Endothelial cell of umbilical vein (primary cell): ENCODE measurements at places on chromosomes 16 and 17.

- peaks cover 35% of the 10 kb centered on the region for H3K36me3 ChIP-seq
- DNase-seq: no peak
- H3K27ac ChIP-seq: no peak overlapping the region
- H3K4me3 ChIP-seq: no peak overlapping the region
- peaks cover 26% of the 10 kb centered on the region for H3K4me1 ChIP-seq
- H3K27me3 ChIP-seq: no peaks in the 10 kb centered on the region
These were observed 42.5 kb downstream of the ARHGAP17 start for GRCh38 chr16:24972608-24973220.

DNA sequence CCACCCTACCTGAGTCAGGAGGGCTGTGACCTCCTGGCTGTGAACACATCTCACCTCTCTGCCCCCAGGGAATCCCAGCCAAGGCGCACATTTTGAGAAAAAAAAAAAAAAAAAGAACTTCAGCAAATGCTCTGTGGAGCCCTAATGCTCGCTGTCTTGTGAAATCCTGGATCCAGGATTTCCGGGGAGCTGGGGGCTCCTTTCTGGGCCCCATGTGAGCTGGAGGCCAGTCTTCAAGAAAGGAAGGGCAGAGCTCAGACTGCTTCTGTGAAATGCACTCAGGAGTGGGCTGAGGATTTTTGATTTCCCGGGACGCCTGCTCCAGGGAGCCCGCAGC, 36.0 kb upstream of the EMP2 start:
- H3K27ac ChIP-seq: no peak overlapping the region
- no peak overlapping the region for H3K4me3 ChIP-seq
- no peaks in the 10 kb centered on the region for H3K36me3 ChIP-seq

DNA sequence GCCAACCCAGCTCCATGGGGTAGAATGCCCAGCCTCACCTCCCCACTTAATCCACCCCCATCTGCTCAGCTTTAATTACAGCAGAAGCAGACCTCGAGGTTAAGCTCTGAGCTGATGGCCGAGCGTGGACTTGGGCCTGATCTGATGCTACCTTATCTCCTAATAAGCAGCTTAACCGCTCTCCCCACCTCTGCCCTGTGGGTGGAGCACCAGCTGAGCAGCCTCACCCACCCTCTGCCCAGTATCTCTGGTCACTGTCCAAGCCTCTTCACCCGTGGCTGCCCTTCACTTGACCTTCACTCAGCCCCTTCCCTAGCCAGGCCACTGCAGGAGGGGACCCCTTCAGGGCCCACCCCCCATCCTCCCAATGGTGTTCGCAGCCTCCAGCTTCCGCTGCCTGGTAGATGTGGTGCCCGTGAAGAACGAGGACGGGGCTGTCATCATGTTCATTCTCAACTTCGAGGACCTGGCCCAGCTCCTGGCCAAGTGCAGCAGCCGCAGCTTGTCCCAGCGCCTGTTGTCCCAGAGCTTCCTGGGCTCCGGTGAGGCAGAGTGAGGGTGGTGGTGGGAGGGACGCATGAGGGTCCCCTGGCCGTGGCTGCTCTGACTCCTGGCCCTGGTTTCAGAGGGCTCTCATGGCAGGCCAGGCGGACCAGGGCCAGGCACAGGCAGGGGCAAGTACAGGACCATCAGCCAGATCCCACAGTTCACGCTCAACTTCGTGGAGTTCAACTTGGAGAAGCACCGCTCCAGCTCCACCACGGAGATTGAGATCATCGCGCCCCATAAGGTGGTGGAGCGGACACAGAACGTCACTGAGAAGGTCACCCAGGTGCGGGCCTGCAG, 6.8 kb downstream of the KCNH6 start:
- H3K27me3 ChIP-seq: no peaks in the 10 kb centered on the region
- no peak for DNase-seq
- H3K27ac ChIP-seq: no peak overlapping the region
- H3K4me3 ChIP-seq: no peak overlapping the region
- no peaks in the 10 kb centered on the region for H3K36me3 ChIP-seq

- no peaks in the 10 kb centered on the region for H3K36me3 ChIP-seq
- H3K4me3 ChIP-seq: no peak overlapping the region
- H3K27me3 ChIP-seq: peaks cover 10% of the 10 kb centered on the region
These were observed 13.2 kb downstream of the NGFR start for GRCh38 chr17:49508061-49508865.

GRCh38 chr17:48596000-48596734, 2.6 kb upstream of the HOXB5 start:
- no peak overlapping the region for H3K27ac ChIP-seq
- no peak for DNase-seq
- no peaks in the 10 kb centered on the region for H3K27me3 ChIP-seq
- no peak overlapping the region for H3K4me3 ChIP-seq
- peaks cover 22% of the 10 kb centered on the region for H3K4me1 ChIP-seq

DNA sequence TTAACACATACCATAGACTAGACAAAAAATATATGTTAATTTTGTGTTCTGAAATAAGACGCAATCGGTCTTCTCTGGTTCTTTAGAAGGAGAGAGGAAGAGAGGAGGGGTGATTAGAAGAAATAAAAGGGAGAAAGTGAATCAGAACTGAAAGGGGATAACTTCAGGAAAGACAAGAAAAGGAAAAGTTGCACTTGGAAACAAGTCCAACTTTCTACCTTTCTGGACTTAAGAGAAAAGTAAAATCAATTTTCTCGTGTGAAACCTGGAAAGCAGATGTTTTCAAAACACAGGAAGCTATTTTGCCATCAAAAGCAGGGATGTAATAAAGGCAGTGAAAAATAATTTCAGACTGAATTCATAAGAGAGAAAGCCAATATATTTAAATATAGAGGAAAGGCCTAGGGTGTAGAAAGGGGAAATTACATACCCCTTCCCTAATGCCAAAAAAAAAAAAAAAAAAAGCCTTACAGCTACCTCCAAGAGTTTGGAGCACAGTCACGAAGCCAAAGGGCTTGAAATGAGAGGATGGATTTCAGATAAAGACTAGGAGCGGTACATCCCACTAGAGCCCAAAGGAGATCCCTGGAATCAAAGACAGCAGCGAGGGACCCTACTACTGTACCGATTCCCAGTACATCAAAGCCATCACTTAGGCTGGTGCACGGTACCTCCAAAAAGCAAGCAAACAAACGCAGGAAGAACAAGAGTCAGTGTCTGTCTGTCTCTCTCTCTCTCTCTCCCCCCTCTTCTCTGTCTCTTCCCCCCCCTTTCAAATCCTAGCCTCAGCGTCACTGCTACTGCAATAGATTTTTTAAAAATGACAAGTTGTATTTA, 12.1 kb upstream of the ZFHX3 start:
- no peaks in the 10 kb centered on the region for H3K27me3 ChIP-seq
- H3K36me3 ChIP-seq: no peaks in the 10 kb centered on the region
- peaks cover 59% of the 10 kb centered on the region for H3K4me1 ChIP-seq
- no peak overlapping the region for H3K4me3 ChIP-seq
- DNase-seq: no peak

DNA sequence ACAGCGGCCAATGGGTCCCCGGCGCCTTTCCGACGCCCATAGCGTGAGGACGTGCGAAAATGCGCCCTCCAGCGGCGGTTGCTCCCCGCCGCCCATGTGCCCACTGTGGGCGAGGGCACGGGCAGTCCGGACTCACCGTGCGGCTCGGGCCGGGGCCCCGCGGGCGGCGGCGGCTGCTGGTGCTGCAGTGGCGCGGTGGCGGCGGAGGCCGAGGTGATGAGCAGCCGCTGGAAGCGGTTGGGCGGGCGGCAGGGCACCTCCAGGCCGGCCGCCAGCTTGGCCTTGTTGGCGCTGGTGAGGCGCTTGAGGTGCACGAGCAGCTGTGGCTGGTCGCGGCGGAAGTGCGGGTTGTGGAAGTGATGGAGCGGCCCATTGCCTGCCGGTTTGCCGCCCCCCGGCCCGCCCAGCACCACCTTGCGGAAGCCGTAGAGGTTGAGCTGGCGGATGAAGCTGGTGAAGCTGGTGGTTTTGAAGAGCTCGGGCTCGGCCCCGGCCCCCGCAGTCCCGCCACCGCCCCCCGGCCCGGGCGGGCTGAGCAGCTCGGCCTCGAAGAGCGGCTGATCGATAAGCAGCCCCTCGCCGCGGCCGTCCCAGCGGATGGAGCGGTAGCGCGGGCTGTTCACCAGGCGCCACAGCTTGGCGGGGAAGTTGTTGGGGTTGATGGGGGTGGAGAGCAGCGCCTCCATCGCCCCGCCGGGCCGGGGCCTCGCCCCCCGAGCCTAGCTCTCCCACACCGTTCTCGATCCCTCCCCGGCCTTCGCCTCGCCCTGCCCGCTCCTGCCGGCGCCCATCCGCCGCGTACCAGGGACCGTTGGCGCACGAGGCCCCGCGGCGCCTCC, at the start of gene HSF5:
HSF5 (minus strand) TSS at position 820 of the 839 bp plus-strand sequence; CDS start at position 686, 134 bp downstream.
- H3K36me3 ChIP-seq: peaks cover 12% of the 10 kb centered on the region
- no peaks in the 10 kb centered on the region for H3K4me1 ChIP-seq
- no peak within 1 kb of the TSS for H3K27ac ChIP-seq
- no peaks in the 10 kb centered on the region for H3K27me3 ChIP-seq
- H3K4me3 ChIP-seq: peak within 1 kb of the TSS; percentile 17
- peak; percentile 19 for DNase-seq

DNA sequence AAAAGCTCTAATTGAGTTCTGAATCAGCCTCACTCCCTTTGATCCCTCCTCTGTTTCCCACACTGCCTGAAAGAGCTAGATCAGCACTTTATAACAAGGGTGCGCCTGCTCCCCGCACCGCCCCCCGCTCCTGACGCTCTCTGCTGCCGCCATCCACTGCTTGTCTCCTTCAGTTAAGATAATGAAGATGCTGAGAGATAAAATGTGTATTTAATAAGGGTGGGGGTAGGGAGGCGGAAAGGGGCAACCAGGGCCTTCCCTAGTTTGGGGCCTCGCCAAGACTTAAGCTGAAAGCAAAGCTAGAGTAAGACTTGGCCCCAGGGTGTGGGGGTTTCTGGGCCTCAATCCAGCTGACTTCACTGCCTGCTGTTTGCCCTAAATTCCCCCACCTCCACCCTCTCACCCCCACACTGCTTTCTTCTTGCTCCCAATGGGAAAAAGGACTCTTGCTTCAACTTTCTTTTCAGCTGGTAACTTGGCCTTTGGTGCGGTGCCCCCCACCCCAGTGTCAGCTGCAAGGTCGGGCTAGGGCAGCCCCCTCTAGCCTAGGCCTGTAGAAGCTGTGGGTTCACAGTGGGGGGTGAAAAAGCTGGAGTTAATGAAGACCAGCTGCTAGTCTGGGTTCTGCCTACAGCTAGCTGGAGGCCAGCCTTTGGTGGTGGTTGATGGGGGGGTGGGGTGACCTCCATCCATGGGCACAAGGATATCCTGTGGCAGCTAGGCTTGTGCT, 1.8 kb upstream of the RARA start:
- no peaks in the 10 kb centered on the region for H3K36me3 ChIP-seq
- peaks cover 41% of the 10 kb centered on the region for H3K4me1 ChIP-seq
- no peaks in the 10 kb centered on the region for H3K27me3 ChIP-seq
- no peak overlapping the region for H3K4me3 ChIP-seq

DNA sequence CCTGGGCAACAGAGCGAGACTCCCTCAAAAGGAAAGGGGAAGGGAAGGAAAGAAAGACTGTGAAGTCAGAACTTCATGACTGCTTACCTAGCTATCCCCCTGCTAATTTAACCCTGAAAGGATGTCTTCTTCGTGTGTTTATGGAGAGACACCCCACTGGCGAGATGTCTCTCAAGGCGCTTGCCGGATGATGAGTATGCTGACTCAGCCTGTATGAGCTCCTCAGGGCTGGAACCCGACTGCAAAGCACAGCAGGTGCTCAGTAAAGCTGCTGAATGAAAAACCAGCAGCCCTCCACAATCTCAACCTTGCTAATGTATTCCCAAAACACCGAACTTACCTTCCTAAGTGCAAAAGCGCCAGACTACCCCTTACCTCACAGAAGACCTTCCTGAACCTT, 2.3 kb downstream of the ANKFY1 start:
- H3K4me1 ChIP-seq: peaks cover 16% of the 10 kb centered on the region
- DNase-seq: no peak
- H3K4me3 ChIP-seq: no peak overlapping the region
- peaks cover 3% of the 10 kb centered on the region for H3K36me3 ChIP-seq
- H3K27ac ChIP-seq: no peak overlapping the region
- H3K27me3 ChIP-seq: no peaks in the 10 kb centered on the region

DNA sequence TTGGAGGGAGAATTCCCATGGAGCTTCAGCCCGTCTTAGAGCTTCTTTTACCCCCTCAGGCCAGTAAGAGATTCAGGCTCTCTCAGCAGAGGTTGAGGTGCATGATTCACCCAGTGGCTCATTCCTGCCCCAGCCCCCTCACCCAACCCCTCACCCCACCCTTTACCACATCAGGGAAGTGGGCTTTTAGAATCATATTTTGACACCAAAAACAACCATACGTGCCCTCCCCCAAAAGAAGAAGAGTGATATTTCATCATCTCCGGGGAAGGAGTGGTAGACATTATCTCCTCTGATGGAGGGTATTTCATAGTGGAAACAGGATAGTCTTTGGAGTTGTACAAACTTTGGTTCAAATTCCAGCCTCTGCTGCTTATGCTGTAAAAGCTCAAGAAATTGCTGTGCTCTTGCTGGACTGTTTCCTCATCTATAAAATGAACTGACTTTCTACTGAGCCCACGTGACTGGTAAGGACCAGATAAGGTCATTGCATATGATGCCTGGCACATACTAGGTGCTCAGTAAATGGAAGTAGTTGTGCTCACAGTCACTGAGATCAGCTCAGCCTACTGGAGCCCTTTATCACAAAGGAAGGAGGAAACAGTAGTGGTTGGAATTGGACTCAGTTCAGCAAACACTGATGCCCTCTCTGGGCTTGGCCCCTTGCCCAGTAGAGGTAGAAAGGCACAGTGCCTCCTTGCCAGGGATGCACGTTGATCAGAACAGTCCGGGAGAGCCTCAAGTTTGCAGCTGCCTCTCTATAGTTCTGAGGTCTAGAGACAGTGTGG, 18.3 kb upstream of the CCL5 start:
- no peaks in the 10 kb centered on the region for H3K4me1 ChIP-seq
- H3K4me3 ChIP-seq: no peak overlapping the region
- peak; percentile 15 for DNase-seq
- no peak overlapping the region for H3K27ac ChIP-seq

GRCh38 chr17:13542636-13543035, 59.1 kb downstream of the HS3ST3A1 start:
- no peak overlapping the region for H3K27ac ChIP-seq
- H3K27me3 ChIP-seq: no peaks in the 10 kb centered on the region
- no peaks in the 10 kb centered on the region for H3K4me1 ChIP-seq
- no peaks in the 10 kb centered on the region for H3K36me3 ChIP-seq

GRCh38 chr17:49850218-49850610, 2.3 kb upstream of the TAC4 start:
- no peaks in the 10 kb centered on the region for H3K27me3 ChIP-seq
- H3K4me1 ChIP-seq: peaks cover 7% of the 10 kb centered on the region
- no peak overlapping the region for H3K27ac ChIP-seq
- no peak for DNase-seq

GRCh38 chr17:27247071-27247957, 46.6 kb upstream of the WSB1 start:
- H3K36me3 ChIP-seq: no peaks in the 10 kb centered on the region
- H3K4me3 ChIP-seq: no peak overlapping the region
- DNase-seq: peak; percentile 96
- peak overlapping the region; percentile 74 for H3K27ac ChIP-seq
- peaks cover 27% of the 10 kb centered on the region for H3K4me1 ChIP-seq
